Activated CD4-positive, alpha-beta T cell treated with anti-CD3 and anti-CD28 coated beads, Interleukin-2, Interleukin-6, amounts not matched to agents 100 ng/mL and 50 ng/mL, durations not matched to agents 16 hours and 8 hours (primary cell): ENCODE measurements at places on chromosomes 3 and 15.
A peak's percentile ranks its signal among the peaks of the same experiment; 100 is the strongest.

GRCh38 chr15:70892912-70893560 lies 410 bp downstream of the LRRC49 start:
- no peak for DNase-seq

DNA sequence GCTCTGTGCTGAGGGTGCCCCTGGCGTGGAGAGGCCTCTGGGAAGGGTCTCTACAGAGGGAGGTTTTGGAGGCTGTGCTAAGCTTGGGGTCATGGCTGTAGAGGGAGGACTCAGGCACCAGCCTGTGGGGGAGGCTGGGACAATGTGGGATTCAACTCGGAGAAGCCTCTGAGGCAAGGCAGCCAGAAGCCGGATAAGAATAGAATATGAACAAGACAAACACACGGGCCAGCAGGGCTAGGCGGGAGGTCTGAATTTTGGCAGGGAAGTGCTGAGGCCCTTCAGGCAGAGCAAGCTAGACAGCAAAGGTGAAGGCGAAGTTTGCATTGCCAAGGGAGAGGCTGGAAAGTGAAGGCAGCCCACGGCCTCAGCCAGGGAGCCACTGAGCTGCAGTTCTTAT lies 612.1 kb upstream of the NR2F2 start:
- no peak for DNase-seq

DNA sequence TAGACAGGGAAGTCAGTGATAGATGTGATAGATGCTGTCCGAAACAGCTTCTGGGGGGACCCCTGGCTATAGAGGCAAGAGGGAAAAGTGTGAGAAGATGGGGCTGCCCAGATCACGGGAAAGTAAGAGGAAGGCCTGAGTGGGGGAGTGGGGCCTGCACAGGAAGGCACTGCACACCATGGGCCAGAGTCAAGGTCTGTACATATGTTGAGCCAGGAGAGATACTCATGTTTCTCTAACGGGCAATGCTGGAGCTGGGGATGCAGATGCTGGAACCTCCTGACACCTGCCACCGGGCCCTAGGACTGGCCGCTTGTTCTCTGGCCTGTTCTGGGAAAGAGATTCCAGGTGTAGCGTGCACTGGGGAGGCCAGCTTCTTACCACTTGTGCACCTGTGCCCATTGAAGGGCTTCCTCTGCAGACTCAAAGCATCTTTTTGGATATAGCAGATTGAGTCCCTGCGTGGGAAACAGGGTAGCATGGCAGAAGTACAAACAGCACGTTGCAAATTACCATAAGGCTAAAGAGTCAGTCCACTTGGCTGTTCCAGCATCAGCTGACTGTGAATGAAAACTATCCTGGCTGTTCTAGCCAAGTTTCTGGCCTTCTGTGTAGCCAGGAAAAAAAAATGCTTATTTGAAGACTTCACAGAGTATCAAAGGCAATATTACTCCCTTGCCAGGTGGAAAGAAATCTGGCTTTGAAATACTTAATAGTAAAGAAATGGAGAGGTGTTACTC lies 77.1 kb upstream of the GSK3B start:
- no peak for DNase-seq

- no peak for DNase-seq
Observed at GRCh38 chr15:78641102-78641748, at the start of gene CHRNB4. CHRNB4 (minus strand) TSS chr15:78641210; CDS start chr15:78641133, 77 bp downstream.

DNA sequence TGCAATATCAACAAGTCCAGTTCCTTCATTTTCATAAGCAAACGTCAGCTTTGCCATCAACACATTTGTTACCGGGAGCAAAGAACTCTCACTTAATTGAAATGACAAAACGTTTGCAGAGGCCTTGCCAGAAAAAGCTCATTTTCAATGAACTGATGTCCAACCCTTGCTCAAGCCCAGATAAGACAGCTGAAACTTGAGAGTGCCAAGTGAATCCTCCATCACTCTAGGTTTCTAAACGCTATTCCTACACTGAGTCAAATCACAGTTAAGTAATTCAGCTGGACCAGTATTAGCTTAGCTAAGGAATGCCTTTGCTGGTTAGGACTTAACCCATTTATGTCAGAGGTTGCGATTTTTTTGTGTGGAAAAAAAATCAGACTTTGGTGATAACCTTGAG lies 11.5 kb downstream of the CHSY1 start:
- no peak for DNase-seq

DNA sequence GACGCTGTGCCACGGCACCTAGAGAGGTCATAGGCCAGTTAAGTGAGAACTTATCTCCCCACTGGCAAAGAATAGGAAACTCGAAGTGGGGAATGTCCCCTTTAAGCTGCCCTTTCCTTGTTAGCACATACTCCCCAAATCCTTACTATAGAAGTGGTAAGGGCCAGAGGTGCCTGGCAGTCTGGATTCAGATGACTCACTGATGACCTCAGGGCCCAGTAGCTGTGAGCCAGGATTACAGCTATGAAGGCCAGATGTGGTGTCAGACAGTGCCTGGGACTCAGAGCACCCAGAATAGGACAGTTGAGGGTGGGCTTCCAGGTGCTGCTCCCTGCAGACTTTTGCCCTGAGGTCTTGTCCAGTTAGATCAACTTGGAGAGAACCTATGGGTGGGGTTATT lies 37.7 kb downstream of the PDIA5 start:
- no peak for DNase-seq

GRCh38 chr15:76342058-76342381 lies 5.4 kb downstream of the ISL2 start:
- DNase-seq = no peak

GRCh38 chr15:84892786-84893307 lies 8.4 kb downstream of the SLC28A1 start:
- no peak for DNase-seq

GRCh38 chr15:70319466-70319865 lies 221.7 kb upstream of the TLE3 start:
- DNase-seq = no peak

DNA sequence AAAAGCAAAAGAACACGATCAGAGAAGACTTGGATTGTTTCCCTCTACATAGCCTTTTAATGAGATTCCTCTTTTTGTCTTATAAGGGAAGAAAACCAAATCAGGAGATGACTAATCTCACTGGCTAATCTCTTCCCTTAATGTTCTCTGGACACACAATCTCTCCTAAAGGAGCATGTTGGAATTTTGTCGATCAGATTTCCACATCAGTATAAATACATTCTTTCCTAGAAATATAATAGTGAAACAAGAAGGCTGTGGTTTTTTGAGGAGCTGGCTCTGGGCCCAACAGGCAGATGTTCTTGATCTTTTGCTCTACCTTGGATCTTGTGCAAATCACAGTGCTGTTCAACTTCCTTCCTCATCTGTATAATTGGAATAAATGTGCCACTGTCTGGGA lies 94.0 kb downstream of the GTPBP8 start:
- no peak for DNase-seq

- DNase-seq = no peak
Observed at GRCh38 chr3:190017521-190018288, 103.0 kb downstream of the P3H2 start.

DNA sequence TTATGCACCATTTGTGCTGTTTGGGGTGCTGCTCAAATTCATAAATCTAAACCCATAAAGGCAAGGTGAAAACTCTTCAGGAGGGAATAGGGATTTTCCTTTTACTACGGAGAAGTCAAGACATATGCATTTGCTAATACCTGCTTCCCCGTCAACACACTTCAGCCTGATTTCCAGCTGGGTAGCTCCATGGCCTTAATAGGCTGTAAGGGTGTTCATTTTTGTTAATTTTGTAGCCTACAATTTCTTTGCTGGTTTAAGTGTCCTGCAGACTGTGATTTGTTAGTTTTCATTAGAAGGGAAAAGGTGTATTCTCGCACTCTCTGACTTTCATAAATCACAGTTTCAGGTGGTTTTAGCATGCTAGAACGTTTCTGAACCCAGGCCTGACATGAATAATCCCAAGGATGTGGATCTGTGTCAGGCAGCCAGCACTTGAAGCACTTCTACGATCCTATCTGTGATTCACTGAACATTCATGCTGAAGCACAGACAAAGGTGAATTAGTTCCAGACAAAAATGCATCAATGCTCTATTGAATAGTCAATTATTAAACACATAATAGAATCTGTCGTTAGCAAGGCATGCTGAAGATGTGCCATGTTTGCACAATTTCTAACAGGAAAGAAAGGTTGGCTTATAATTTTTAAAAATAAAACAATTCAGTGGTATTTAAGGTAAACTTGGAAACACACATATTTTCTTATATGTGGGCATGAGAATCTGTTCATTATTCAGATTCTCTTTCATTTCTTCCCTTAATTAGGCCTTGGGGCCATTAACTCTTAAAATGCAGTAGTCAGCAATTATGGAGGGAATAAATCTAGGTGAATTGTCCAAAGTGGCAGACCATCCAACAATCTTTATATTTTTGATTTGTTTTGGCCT lies 17.9 kb upstream of the NMNAT3 start:
- DNase-seq = no peak

GRCh38 chr15:60083318-60083717 lies 79.2 kb downstream of the FOXB1 start:
- no peak for DNase-seq

DNA sequence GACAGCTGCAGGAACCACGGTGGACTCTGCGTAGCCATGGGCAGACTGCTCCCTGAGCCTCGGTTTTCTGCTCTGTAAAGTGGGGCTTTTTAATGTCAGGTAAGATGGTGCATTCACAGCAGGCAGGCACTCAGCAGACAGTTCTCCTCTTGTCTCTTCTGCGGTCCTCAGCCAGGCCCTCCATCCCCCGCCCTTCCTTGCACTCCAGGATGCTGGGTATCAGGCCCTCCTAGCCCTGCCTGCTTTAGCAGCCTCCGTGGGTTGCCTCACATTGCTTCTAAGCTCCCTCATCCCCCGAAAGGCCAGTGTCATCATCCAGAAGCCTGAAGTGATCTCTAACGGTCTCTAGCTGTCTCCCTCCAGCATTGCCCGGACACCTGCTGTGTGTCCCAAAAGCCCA lies 115.7 kb downstream of the WNT7A start:
- DNase-seq = no peak

GRCh38 chr15:80679804-80680175 lies 15.3 kb upstream of the ABHD17C start:
- no peak for DNase-seq

DNA sequence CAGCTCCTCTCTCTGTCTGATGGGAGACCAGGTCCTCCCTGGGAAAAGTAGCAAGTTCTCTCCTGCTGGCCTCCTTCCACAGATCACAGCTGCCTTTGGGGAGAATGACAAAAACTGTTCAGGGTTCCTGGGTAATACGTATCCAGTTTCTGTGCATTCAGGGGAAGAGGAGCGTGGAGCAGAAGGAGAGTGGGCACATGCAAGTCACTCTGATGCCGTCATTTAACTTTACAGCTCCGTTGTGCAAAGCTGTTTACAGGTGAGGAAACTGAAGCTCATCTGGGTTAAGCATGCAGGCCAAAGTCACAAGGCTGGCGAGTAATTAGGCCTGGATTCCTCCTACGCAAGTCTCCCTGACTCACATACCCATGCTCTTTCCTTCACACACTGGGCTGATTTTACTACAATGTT lies 7.5 kb upstream of the TM4SF1 start:
- no peak for DNase-seq

GRCh38 chr3:193872265-193872753 lies 263.6 kb upstream of the HES1 start:
- DNase-seq = peak; percentile 60

GRCh38 chr3:111218615-111219014 lies 147.0 kb downstream of the NECTIN3 start:
- no peak for DNase-seq

DNA sequence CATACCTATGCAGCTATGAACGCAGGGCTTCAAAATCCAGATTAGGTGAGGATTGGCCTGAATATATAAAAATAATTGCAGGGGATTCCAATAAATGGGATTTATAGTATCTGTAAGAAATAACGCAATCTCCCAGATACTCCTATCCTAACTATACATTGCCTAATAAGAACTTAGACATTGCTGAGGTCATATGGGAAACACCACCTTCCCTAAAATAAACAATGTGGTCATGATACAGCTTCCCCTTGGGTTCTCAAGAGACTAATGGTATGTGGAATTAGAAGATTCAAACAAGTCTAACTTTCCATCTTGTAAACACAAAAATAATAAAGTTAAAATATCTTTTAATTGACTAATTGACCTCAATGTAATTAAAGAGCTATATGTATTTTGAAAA lies 28.2 kb downstream of the UBE3A start:
- DNase-seq = no peak

- no peak for DNase-seq
Observed at GRCh38 chr3:152770296-152770695, 64.6 kb upstream of the P2RY1 start.

DNA sequence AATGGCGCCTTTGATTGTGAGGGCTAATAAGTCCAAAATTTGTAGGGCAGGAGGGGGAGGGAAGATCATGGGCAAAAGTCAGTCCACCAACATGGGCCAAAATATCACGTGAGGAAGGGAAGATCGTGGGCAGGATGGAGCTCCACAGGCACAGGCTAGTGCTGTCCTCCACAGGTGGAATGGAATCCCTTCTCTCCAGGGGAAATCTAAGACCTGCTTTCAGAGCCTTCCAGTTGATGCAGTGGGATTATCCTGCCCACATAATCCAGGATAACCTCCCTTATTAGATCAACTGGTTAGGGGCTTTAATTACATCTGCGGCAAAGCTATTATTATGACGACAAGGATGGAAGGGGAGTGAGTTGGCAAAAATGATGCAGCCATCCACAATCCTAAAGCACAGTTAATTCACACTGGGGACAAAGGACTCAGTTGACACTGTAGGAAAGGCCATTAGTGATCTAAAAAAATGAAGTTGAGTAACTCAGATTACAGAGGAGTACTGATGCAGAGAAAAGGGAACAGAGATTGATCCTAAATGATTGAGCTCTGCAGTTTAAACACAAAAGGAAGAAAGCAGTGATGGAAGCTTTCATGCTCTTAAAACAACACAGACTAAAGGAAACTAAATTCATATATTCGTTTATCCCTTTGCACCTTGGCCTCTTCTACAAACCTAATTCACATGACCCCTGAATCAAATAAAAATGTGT lies 159.8 kb downstream of the AKAP13 start:
- no peak for DNase-seq

DNA sequence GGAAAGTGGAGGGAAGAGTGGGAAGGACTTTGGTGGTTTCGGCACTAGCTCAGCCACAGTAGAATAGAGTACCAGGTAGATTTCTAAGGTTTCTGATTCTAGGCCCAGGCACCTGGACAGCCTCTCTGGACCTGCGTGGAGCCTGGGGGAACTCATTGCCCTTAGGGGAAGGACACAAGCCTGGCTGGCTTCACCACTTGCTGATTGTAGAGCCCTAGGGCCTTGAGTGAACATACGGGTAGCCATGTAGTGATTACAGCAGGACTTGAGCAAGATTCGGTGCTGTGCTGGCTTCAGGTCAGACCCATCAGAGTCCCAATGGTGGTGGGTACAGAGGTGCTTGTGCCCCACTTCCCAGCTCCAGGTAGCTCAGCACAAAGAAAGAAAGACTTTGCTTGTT lies 47.0 kb downstream of the FAM81A start:
- DNase-seq = no peak

- DNase-seq = no peak
Observed at GRCh38 chr3:78878011-78878410, 889.8 kb downstream of the ROBO1 start.

GRCh38 chr15:90530250-90531051 lies 728 bp downstream of the CRTC3 start:
- peak; percentile 57 for DNase-seq

GRCh38 chr3:144585953-144586352 lies 614.3 kb downstream of the DIPK2A start:
- DNase-seq = no peak

GRCh38 chr3:46946856-46947545 lies 29.5 kb downstream of the CCDC12 start:
- peak; percentile 83 for DNase-seq

- peak; percentile 42 for DNase-seq
Observed at GRCh38 chr3:112629425-112629824, 11.5 kb downstream of the CCDC80 start.
